AG09319 (cell line): ENCODE measurements at places on chromosomes 2 and 18.

- no peak for DNase-seq
Observed at GRCh38 chr2:240441993-240442411, 6.5 kb downstream of the GPC1 start.

DNA sequence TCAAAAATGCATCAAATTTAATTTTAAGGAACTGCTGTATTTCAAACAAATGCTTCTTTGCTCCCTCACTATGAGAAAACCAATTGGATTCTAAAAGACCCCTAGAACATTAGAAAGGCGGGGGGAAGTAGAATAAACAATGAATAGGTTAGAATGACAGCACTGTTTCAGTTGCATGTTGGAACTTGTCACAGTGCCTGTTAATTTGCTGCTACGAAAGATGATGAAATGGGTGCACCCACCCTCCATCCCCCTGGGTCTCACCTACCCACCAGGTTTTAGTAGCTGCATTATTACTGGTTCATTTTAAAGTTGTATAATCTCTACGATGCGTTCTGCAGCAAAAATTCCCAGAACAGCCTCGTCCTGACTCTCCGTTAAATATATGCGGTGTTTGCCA, 193.0 kb upstream of the COPS8 start:
- DNase-seq = no peak

GRCh38 chr2:122180972-122181371, 425.5 kb downstream of the TSN start:
- DNase-seq = no peak

DNA sequence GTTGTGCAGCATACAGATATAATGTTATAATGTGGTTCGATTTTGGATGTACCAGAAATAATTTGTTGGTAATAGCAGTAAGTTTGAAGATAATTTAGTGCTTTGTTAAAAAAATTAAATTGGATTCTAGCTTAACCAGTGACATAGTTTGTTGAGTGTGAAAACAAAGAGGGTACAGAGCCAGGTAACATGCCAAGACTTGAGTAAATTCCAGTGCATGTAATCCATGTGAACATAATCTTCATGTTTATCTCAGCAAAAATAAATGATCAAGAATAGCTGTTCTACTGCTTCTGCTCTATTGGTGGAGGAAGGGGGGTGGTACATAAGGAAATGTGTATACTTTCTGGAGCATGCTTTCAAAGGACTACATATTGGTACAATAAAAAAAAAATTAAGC, 165.8 kb downstream of the DNAH7 start:
- no peak for DNase-seq

- DNase-seq = no peak
Observed at GRCh38 chr2:104606056-104606455, 247.9 kb upstream of the POU3F3 start.

- DNase-seq = no peak
Observed at GRCh38 chr18:3153107-3153704, 66.6 kb downstream of the MYOM1 start.

GRCh38 chr2:191417746-191418145, 172.5 kb downstream of the MYO1B start:
- DNase-seq = no peak

GRCh38 chr2:128832946-128833663, 514.4 kb upstream of the HS6ST1 start:
- no peak for DNase-seq

GRCh38 chr2:19652811-19653210, 249.0 kb downstream of the TTC32 start:
- DNase-seq = no peak

GRCh38 chr2:190571686-190572085, 37.2 kb upstream of the NEMP2 start:
- DNase-seq = no peak

DNA sequence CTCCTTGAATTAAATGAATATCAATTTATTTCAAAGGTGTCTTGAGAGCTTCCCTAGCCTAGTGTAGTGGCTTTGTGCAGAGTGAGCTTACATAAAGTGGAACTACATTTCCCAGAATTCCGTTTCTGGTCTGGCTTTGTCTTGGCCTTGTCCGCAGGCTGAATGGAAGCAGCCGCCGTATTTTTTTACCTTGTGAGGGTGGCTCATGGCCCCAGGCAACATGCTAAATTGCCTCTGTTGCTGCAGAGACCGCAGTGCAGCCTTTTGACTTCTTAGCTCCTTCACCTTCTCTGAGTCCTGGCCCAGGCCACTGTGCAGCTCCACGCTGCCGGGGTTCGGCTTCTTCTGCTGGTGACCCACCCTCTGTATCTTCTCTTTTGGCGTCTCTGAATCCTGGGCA, 114.8 kb upstream of the SLC38A11 start:
- DNase-seq = no peak

- DNase-seq = no peak
Observed at GRCh38 chr2:160649698-160650097, 156.1 kb upstream of the RBMS1 start.

- DNase-seq = no peak
Observed at GRCh38 chr18:79354350-79354749, 41.4 kb upstream of the NFATC1 start.

- DNase-seq = no peak
Observed at GRCh38 chr2:190382851-190383250, 25.3 kb upstream of the MFSD6 start.

- no peak for DNase-seq
Observed at GRCh38 chr18:21534327-21534726, 66.2 kb downstream of the ESCO1 start.

- DNase-seq = no peak
Observed at GRCh38 chr2:171084128-171084527, 76.6 kb downstream of the TLK1 start.

GRCh38 chr2:153299809-153300208, 178.8 kb downstream of the RPRM start:
- no peak for DNase-seq

DNA sequence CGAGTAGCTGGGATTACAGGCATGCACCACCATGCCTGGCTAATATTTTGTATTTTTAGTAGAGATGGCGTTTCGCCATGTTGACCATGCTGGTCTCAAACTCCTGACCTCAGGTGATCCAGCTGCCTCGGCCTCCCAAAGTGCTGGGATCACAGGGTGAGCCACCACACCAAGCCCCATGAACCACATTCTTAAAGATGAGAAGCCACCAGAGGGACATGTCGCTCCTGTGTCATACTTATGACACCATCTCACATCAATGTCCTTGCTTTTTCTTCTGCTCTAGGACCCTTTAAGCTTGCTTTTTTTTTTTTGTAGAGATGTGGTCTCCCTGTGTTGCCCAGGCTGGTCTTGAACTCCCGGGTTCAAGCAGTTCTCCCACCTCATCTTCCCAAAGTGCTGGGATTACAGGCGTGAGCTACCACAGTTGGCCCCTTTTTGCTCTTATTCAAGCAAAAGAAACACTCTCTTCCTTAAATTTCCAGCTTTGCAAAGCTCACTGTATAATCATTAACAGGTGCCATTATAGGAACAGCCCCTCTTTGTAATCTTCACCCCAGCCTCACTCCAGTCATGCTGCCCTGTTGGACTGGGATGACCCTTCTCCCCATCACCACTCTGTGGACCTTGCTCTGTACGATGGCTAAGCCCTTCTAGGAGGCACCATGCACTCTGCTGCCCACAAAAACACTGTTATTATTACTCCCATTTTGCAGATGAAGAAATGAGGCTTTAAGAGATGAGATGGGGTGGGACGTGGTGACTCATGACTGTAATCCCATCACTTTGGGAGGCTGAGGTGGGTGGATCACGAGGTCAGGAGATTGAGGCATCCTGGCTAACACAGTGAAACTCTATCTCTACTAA, 10.8 kb upstream of the KCNG3 start:
- DNase-seq = no peak

DNA sequence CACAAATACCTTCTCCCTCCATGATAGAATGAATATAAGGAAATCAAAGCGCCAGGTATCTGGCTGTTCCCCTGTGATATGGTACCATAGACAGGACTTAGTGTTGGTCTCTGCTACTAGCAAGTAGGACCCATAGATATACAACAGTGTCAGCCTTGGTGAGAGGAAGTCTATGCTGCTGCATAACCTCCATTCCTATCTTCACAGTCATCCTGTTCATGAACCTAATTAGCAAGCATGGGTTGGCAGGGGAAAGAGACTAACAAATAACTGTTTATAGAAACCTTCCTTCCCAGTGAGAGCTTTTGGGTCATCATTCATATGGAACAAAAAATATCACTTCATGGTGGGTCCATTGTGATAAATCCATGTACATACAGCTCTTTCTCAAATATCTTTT, 188.9 kb upstream of the FAM98A start:
- peak; percentile 11 for DNase-seq

GRCh38 chr2:64757126-64757525, 103.4 kb upstream of the SERTAD2 start:
- DNase-seq = no peak

- DNase-seq = no peak
Observed at GRCh38 chr2:231472816-231473215, 8.5 kb upstream of the NCL start.

GRCh38 chr18:58091099-58091611, 47.1 kb downstream of the NEDD4L start:
- DNase-seq = no peak

DNA sequence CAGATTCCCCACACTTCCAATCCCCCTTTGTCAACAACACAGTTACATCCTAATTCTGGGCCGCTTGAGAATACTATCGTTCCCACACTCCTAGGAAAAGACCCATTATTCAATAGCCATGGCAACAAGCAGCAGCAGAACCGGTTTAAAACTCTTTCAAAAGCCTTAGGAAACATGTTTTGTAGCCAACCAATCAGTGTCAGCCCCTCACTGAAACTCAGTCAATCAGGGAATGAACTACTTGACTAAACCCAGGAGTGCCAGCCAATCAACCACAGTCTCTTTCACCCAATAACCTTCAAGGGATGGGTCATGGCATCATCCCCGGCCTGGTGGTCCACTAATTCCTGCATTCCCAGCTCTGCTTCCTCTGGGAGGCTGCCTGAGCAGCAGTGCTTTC, 204.8 kb upstream of the HS6ST1 start:
- no peak for DNase-seq

DNA sequence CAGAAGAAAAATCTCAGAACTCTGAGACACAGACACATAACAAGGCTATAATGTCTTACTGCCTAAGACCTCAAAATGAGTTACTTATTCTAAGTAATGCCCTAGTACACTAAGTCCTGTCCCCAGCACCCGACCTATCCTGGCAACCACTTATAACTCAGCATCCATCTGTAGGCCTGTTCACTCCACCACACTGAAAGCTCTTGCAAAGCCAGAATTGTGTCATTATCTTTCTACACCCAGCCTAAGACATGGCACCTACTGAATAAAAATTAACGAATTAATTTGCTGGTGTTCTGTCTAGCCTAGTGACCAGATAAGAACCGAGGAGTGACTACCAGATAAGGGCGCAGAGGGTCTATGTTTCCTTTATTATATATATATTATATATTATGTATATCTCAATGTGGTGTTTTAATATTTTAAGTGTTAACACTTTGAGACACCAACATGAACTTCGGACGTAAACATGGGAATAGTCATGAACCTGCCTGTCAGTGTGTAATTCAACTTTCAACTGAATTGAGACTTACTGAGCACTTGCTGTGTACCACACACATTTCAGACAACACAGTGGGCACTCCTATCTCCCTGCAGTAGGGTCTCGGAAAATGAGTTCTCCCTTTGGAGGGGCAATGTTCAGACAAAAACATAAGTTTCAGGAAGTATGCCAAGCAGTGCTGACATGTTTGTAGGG, 27.7 kb downstream of the TMEM131 start:
- DNase-seq = no peak

DNA sequence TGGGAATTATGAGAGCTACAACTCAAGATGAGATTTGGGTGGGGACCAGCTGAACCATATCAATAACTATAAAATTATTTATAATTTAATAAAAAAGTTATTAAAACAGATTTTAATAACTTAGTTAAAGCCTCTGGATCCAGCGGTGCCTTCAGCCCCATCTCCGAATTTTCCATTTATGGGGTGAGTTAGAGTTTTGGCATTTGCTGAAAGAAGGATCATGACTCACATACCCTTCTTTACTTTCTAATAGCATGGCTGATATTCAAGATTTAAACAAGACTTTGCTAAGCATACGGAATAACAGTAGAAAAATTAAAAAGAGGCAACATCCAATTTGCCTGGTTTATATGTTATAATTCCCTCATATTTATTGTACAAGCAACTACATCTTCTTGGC, 94.5 kb downstream of the RDH14 start:
- DNase-seq = no peak

- DNase-seq = no peak
Observed at GRCh38 chr2:179965291-179966258, 41.5 kb downstream of the CWC22 start.

GRCh38 chr2:25714740-25715139, 41.4 kb upstream of the DTNB start:
- DNase-seq = no peak
